ENCODE measurements at places on chromosomes 4 and X. TPM values are rescaled to one million over a fixed set of nuclear protein-coding genes. Genes with fewer than 3 reads are reported as not detected.
A peak's percentile ranks its signal among the peaks of the same experiment; 100 is the strongest.

- no peak overlapping the region for H3K4me3 ChIP-seq
- H3K4me1 ChIP-seq: peaks cover 22% of the 10 kb centered on the region
- peak overlapping the region; percentile 15 for H3K27ac ChIP-seq
- peaks cover 33% of the 10 kb centered on the region for H3K36me3 ChIP-seq
- H3K27me3 ChIP-seq: no peaks in the 10 kb centered on the region
Observed at GRCh38 chrX:47148946-47149345, 3.9 kb downstream of the RBM10 start.

ANKRD37 gene
- total RNA-seq: 20.3 TPM

STARD8 gene
- 0.11 TPM for total RNA-seq

- H3K36me3 ChIP-seq: no peaks in the 10 kb centered on the region
- no peak for DNase-seq
- no peak overlapping the region for H3K4me3 ChIP-seq
- no peaks in the 10 kb centered on the region for H3K4me1 ChIP-seq
- H3K27ac ChIP-seq: no peak overlapping the region
- H3K27me3 ChIP-seq: no peaks in the 10 kb centered on the region
Observed at GRCh38 chr4:179989975-179990374, 2253.2 kb upstream of the TENM3 start.

GAGE12E gene
- total RNA-seq: not detected

GRCh38 chr4:10584042-10584441 is 100.5 kb downstream of the CLNK start:
- no peaks in the 10 kb centered on the region for H3K27me3 ChIP-seq
- H3K4me3 ChIP-seq: no peak overlapping the region
- no peak overlapping the region for H3K27ac ChIP-seq
- no peak for DNase-seq

DNA sequence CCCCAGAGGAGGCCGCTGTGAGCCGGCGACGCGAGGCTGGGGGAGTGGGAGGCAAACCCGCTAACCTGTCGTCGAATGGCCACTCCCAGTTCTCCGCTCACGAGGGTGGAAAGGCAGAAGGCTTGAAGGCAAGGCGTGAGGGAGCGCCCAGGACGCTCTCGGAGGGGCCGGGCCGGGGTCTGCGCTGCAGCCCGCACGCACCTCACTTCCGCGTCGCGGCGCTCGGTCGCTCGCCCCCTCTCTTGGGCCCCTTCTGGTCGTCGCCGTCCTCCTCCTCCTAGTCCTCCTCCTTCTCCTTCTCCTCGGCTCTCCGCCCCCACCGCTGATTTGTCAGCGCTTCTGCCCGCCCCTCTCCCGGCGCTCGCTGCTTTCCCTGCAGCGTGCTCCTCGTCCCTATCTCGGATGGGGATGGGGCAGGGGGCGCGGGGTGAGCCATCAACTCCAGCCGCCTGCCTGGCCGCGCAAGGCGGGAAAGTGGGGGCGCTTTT is at the start of gene SNCA:
Gene SNCA (minus strand): TSS at position 265 of the 488 bp plus-strand sequence. CDS start 1,494 bp downstream, outside the sequence.
- H3K4me1 ChIP-seq: peaks cover 16% of the 10 kb centered on the region
- H3K27ac ChIP-seq: no peak within 1 kb of the TSS
- peaks cover 48% of the 10 kb centered on the region for H3K27me3 ChIP-seq
- DNase-seq: peak; percentile 76
- peaks cover 2% of the 10 kb centered on the region for H3K36me3 ChIP-seq

INPP4B gene
- 70.7 TPM for total RNA-seq

PPP1R3F gene
- 4.7 TPM for total RNA-seq

CT45A5 gene
- not detected for total RNA-seq

DNA sequence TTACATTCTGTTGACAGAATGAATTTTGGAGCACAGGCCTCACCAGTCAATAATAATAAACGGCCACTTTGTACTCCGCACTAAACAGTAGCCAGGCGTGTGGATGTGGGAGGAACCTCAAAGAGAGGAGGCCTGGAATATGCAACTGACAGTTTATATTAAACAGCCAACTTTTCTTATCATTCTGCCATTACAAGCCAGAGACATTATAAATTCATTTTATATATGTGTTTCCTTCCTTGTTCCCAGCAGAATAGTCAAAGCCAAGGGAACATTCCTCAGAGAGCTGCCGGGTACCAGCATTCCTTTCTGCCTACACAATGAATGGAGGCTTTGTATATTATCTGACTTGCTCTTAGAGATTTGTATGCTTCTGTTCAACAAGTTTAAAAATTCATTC is 436.5 kb upstream of the FTHL17 start:
- no peak overlapping the region for H3K27ac ChIP-seq
- no peaks in the 10 kb centered on the region for H3K36me3 ChIP-seq
- no peaks in the 10 kb centered on the region for H3K4me1 ChIP-seq
- H3K27me3 ChIP-seq: no peaks in the 10 kb centered on the region

- H3K4me1 ChIP-seq: peaks cover 22% of the 10 kb centered on the region
- DNase-seq: no peak
- no peak overlapping the region for H3K4me3 ChIP-seq
- H3K36me3 ChIP-seq: peaks cover 12% of the 10 kb centered on the region
Observed at GRCh38 chr4:56391270-56391669, 4.0 kb upstream of the AASDH start.

DNA sequence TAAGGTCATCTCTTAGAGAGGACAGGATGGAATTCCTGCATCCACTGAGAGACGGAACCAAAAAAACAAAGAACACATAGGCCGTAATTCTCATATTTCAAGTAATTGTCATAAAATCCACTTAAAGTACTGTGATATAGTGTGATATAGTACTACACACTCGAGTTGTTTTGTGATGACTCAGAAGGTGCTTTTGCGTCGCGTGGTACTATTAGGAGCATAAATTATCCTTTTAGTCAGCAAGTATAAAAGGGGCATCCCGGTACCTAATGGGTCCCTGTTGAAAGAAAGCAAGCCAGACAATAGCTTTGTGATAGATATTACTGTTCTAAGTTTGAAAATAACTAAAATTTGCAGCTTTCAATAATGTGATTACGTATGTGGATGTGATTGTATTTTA is 55.3 kb downstream of the GPR143 start:
- H3K36me3 ChIP-seq: peaks cover 21% of the 10 kb centered on the region
- H3K4me1 ChIP-seq: peaks cover 6% of the 10 kb centered on the region
- H3K27me3 ChIP-seq: no peaks in the 10 kb centered on the region
- DNase-seq: no peak

GRCh38 chr4:151689211-151689991 is 71.4 kb downstream of the GATB start:
- peaks cover 8% of the 10 kb centered on the region for H3K36me3 ChIP-seq
- H3K27me3 ChIP-seq: no peaks in the 10 kb centered on the region
- H3K4me3 ChIP-seq: no peak overlapping the region
- no peaks in the 10 kb centered on the region for H3K4me1 ChIP-seq
- DNase-seq: no peak

IQSEC2 gene
- total RNA-seq: 0.21 TPM

- no peaks in the 10 kb centered on the region for H3K27me3 ChIP-seq
- no peak overlapping the region for H3K27ac ChIP-seq
- DNase-seq: no peak
- H3K36me3 ChIP-seq: no peaks in the 10 kb centered on the region
- no peak overlapping the region for H3K4me3 ChIP-seq
- H3K4me1 ChIP-seq: peaks cover 9% of the 10 kb centered on the region
Observed at GRCh38 chrX:152926923-152927322, 29.1 kb downstream of the ZNF185 start.

CLDN34 gene
- not detected for total RNA-seq

RIBC1 gene
- 0.46 TPM for total RNA-seq

XK gene
- 0.07 TPM for total RNA-seq

DNA sequence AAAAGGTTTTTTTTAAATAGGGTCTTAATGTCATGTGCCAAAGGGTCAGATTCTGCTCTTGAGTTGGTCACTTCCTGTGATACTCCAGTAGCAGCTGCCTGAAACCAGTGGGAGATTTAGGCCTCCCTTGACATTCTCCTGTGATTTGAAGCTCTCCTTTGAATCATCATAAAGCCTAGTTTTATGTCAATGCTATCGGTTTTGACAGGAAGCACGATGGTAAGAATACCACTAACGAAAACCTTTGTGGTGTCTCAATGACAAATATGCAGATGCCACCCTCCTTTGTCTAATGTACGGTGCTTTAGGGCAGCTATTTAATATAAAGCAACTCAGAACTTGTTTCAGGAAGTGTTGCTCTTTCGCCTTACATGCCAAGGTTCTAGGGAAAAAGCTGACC is 44.2 kb downstream of the CCNI start:
- no peak overlapping the region for H3K27ac ChIP-seq
- H3K4me3 ChIP-seq: no peak overlapping the region
- peaks cover 25% of the 10 kb centered on the region for H3K36me3 ChIP-seq
- H3K4me1 ChIP-seq: peaks cover 44% of the 10 kb centered on the region
- peak; percentile 24 for DNase-seq

CXorf65 gene
- total RNA-seq: 15.7 TPM

GRCh38 chr4:17468619-17469221 is 43.2 kb downstream of the QDPR start:
- no peak overlapping the region for H3K27ac ChIP-seq
- peak; percentile 23 for DNase-seq
- no peak overlapping the region for H3K4me3 ChIP-seq
- no peaks in the 10 kb centered on the region for H3K27me3 ChIP-seq

CT55 gene
- total RNA-seq: not detected

DNA sequence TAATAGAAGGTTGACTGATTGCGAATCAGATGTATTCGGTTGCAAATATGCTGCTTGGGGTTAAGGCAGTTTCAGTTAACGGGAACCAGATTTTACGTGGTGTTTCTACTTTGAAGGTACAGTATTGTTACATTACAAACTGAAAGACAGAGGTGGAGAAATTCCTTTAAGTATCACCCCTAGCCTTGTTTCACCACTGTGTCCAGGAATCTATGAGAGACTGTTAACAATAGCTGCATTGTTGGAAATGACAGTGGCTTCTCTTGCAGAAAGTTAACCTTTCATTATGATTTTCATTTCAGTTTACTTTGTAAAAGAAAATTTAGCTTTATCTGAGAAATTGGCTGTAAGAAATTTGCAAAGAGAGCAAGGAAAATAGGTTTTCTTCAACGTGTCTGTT is 2.6 kb downstream of the CDKL5 start:
- H3K27me3 ChIP-seq: peaks cover 2% of the 10 kb centered on the region
- no peak for DNase-seq
- H3K36me3 ChIP-seq: no peaks in the 10 kb centered on the region

CLIC2 gene
- total RNA-seq: 0.43 TPM

NLGN4X gene
- 0.21 TPM for total RNA-seq

STK32B gene
- total RNA-seq: not detected

DNA sequence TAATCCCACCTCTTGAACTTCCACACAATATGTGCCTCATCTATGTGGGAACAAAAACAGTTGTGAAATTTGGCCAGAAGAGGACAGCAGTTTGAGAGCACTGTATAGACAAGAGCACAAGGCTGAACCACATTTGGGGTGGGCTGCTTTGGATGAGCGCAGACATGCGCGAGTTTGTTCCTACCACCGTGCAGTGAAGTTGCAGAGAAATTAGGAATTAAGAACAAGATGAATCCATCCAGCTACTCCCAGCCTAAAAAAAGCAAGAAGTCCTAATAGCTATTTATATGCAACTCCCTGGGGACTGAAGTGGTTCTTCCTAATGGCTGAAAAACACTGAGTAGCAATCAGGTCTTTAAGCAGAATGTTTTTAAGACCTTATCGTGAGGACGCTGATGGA is 1.0 kb downstream of the GAB3 start:
- H3K4me3 ChIP-seq: peak overlapping the region; percentile 70
- peaks cover 2% of the 10 kb centered on the region for H3K27me3 ChIP-seq
- no peak for DNase-seq
- peaks cover 19% of the 10 kb centered on the region for H3K4me1 ChIP-seq
- H3K36me3 ChIP-seq: no peaks in the 10 kb centered on the region
- H3K27ac ChIP-seq: no peak overlapping the region

DNA sequence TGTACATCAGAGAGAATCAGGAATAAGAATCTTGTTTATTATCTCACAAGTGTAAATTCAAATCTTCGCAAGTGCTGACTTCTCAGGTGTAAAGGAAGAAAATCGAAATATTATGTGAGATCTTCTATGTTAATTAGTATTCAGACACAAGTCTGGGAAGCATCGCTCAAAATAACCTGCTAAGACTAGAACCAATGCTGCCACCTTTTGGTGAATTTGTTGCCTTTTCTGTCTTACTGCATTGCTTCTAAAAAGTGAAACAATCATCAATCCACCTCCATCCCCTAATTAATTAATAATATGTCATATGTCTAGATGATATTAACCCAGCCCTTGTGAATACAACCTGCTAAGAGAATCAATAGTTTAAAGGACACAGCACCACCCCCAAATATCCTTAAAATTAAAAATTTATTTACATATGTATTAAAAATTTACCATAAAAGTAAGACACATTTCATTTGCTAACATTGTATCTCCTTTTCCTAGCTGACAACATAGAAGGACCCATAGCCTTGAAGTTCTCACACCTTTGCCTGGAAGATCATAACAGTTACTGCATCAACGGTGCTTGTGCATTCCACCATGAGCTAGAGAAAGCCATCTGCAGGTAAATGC is 3.5 kb downstream of the EPGN start:
- H3K4me1 ChIP-seq: peaks cover 14% of the 10 kb centered on the region
- peak; percentile 22 for DNase-seq
- H3K27ac ChIP-seq: no peak overlapping the region
- H3K36me3 ChIP-seq: no peaks in the 10 kb centered on the region
- no peak overlapping the region for H3K4me3 ChIP-seq

- no peak for DNase-seq
- H3K4me1 ChIP-seq: no peaks in the 10 kb centered on the region
- H3K4me3 ChIP-seq: no peak overlapping the region
- H3K36me3 ChIP-seq: no peaks in the 10 kb centered on the region
Observed at GRCh38 chrX:115260330-115260729, 26.4 kb upstream of the LRCH2 start.
